NCI-H1436 treated with DMSO at 0.1 percent for 48 hours (cell line): ENCODE measurements at places on chromosomes 16 and 17.

DNA sequence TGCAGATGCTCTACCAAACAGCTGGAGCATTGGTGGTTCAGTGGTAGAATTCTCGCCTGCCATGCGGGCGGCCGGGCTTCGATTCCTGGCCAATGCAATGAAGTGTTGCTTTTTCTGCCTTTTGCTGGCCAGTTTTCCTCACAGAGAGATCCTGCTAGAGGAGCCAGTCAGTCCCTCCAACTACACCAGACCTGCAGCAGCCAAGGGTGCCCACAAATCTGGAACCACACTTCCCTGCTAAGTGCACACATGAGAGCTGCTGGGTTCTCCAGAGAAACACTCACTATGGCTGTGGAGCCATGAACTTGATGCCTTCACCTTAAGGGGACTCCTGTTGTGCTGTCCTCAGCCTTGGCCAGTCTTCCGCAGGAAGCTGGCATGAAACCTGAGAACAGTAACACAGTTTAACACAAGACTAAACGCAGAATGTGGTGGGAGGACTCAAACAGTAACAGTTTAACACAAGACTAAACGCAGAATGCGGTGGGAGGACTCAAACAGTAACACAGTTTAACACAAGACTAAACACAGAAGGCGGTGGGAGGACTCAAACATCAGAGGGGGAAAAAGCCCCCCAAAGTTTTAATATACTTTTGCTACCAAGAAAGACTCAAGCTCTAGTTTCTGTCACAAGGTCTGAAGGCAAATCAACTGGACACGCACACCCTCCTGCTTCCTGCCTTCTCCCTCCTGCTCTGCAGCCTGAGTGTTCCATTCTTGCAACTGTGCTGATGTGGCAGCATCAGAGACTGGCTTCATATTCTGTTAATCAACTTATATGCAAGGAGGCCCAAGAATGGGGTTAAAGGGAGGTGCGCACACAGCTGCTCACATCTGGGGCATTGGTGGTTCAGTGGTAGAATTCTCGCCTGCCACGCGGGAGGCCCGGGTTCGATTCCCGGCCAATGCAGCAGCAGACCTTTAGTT, 12.0 kb downstream of the VAC14 start:
- no peak for DNase-seq

DNA sequence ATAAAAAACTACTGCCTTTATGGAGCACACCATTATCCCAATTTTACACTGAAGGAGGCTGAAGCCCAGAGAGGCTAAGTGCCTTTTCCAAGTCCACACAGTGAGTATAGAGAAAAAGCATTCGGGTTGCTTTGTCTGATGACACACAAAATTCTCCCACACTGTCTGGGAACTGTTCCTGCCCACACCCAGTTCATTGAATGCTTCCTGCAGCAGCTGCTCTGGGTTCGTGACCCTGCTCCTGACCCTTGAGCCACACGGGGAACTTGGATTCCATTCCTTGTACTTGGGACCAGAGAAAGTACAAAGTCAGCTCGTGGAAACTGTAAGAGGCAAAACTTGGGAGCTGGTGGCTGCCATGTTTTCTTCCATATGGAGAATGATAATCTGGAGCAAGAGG, 57.9 kb downstream of the AKAP1 start:
- DNase-seq: no peak

GRCh38 chr16:78460428-78460827, 361.0 kb downstream of the WWOX start:
- DNase-seq: no peak

DNA sequence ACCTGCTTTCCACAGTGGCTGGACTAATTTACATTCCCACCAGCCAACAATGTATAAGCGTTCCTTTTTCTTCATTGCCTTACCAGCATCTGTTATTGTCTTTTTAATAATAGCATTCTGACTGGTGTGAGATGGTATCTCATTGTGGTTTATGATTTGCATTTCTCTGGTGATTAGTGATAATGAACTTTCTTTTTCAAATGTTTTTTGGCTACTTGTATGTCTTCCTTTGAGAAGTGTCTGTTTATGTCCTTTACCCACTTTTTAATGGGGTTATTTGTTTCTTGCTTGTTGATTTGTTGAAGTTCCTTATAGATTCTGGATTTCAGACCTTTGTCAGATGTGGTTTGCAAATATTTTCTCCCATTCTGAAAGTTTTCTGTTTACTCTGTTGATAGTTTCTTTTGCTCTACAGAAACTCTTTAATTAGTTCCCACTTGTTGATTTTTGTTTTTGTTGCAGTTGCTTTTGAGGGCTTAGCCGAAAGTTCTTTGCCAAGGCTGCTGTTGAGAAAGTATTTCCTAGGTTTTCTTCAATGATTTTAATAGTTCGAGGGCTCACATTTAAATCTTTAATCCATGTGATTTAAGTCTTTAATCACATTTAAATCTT, 26.8 kb downstream of the ITGAM start:
- no peak for DNase-seq

GRCh38 chr16:60811657-60812056, 1224.6 kb downstream of the CDH8 start:
- DNase-seq: no peak

DNA sequence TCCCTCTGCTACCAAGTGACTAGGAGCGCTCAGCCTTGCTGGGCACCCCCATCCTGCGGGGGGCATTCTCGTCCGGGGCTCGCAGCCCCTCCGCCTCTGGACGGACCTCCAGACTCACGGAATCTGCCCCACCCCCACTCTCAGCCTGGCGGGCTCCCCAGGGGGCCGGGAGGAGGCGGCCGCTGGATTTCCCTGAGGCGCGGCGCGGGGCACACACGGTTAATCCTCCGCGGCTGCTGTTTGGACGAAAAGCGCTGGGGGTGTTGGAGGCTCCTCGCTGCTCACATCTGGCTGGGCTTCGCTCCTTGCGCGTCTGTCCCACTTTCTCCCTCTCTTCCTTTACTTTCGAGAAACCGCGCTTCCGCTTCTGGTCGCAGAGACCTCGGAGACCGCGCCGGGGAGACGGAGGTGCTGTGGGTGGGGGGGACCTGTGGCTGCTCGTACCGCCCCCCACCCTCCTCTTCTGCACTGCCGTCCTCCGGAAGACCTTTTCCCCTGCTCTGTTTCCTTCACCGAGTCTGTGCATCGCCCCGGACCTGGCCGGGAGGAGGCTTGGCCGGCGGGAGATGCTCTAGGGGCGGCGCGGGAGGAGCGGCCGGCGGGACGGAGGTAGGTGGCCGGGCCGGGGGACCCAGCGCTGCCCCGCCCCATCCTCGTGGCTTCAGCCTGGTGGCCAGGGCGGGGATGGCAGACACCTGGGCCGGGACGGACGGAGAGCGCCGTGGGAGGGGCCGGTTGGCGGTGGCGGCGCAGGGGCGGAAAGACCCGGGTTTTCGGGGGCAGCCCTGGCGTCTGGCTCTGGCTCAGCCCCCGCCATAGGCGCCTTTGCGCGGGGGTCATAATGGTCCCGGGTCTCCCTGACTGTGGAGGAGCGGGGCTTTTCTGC, at the start of gene C1QTNF1:
C1QTNF1 (plus strand) TSS at position 284 of the 886 bp plus-strand sequence. CDS start 19,800 bp downstream, outside the sequence.
- no peak for DNase-seq

GRCh38 chr17:34252444-34253138, 2.5 kb upstream of the CCL2 start:
- no peak for DNase-seq

GRCh38 chr17:50151041-50151936, 812 bp upstream of the PPP1R9B start:
- DNase-seq: peak; percentile 43

GRCh38 chr17:76982408-76983074, 114.3 kb downstream of the MGAT5B start:
- peak; percentile 79 for DNase-seq

DNA sequence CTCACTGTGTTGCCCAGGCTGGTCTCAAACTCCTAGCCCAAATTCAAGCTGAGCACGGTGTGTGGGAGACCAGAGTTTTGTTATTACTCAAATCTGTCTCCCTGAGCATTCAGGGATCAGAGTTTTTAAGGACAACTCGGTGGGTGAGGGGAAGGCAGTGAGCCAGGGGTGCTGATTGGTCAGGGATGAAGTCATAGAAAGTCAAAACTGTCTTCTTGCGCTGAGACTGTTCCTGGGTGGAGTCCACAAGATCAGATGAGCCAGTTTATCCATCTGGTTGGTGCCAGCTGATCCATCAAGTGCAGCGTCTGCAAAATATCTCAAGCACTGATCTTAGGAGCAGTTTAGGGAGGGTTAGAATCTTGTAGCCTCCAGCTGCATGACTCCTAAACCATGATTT, 346.3 kb downstream of the TMEM114 start:
- no peak for DNase-seq

- no peak for DNase-seq
Measured at GRCh38 chr17:9824094-9824493, 1.6 kb upstream of the GLP2R start.

GRCh38 chr16:55526441-55526840, 17.6 kb downstream of the LPCAT2 start:
- no peak for DNase-seq

- no peak for DNase-seq
Measured at GRCh38 chr16:84832488-84833143, 12.8 kb downstream of the CRISPLD2 start.

DNA sequence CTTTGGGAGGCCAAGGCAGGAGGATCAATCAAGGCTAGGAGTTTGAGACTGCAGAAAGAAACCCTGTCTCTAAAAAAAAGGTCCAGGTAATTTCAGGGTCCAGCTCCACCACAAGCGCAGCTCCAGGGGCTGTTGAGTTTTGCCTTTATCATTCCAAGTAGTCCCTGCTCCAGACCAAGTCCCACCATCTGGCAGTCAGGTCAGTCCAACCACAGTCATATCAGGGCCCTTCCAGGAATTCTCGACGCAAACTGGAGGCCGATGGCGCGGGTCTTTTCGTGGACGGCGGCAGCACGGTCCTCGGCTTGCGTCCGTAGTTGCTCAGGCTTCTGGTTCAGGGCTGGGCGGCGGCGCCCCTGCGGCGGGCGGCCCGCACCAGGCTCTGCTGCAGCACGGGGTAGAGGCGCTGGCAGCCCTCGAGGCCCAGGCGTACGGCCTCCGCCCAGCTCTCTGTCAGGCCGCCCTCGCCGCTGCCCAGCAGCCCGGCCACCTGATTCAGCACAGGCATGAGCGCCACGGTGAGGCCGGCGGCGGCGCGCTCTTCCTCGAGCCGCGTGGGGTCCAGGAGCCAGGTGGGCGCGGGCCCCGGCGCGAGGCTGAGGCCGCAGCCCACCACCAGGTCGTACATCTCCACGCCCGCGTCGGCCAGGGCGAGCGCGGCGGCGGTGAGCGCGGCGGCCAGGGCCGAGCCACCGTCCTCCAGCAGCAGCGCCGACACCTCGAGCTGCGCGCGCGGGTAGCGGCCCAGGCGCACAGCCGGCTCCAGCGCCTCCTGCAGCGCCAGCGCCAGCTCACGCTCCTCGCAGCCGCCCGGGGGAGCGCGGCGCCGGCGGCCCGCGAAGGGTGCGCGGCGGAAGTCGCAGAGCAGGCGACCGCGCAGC, 752 bp downstream of the EXOSC6 start:
- no peak for DNase-seq

DNA sequence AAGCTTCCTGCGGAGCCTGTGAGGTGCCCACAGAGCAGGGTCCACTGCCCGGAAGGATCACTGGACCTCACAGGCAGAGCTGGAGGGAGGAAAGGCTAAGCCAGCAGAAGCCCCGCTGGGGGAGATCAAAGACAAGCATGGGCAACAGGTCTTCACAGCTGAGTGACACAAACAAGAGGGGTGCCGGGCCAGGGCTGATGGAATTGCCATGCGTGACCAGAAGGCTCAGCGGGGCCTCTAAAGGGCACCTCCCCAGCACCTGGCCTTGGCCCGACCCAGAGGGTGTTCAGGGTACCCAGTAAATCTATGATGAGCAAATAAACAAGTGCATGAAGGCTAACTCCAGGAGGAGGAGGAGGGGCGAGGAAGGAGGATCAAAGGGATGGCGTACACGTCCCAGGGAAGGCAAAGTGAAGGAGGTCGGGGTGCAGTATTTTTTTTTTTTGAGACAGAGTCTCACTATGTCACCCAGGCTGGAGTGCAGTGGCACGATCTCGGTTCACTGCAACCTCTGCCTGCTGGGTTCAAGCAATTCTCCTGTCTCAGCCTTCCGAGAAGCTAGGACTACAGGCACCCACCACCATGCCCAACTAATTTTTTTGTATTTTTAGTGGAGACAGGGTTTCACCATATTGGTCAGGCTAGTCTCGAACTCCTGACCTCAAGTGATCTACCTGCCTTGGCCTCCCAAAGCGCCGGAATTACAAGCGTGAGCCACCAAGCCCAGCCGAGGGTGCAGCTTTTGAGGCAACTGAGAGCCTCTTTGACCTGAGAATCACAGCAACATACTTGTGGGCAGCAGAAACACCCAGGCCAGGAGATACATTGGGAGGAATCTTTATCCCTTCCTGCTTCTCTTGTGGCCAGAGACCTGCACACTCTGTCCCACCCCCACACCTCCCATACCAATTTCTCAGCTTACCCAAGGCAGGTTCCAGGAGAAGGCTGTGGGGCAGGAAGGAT, 16.1 kb upstream of the EXOC7 start:
- DNase-seq: no peak
